ENCODE measurements at places on chromosomes 7 and 10.

DNA sequence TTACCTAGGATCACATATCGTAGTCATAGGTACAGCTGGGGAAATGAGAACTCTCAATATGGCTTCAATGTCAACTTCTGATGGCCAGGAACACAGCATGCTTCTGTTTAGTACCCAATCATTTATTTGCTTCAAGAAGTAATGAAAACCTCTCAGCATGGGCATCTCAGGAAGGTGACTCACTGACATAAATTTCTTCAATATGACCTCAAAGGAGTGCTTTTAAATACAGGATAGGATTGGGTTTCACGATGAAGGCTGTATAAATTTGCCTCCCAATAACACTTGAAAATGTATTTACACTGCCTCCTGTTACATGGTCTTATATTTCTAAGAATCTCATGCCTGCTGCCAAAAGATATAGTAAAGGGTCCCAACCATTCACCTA lies 15.1 kb downstream of the ITGA8 start:
- DNase-seq, result no peak

- DNase-seq, result no peak
Observed at GRCh38 chr10:97017474-97017903, 168.3 kb downstream of the SLIT1 start.

GRCh38 chr7:93006480-93007095 lies 111.2 kb downstream of the SAMD9 start:
- DNase-seq, result no peak

DNA sequence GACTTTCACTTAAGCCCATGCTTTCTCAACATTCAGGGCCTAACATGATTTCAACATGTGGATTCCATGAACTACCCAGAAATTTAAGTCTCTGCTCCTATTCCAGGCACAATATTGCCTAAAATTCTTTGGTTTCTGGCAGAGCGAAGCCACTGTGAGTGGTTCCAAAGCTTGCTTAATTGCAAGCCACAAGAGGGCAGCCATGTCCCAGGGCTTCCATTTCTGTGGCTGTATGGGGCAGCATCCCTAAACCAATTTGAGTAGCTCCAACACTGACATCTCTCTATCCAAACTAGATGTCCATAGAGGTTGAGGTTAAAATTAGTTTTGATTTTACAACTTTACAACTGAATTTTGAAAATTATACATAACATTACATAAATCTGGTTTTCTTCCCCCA lies 56.3 kb upstream of the MDFIC start:
- peak; percentile 43 for DNase-seq

- DNase-seq, result no peak
Observed at GRCh38 chr7:5750031-5750653, 31.3 kb downstream of the RNF216 start.

- no peak for DNase-seq
Observed at GRCh38 chr7:29547421-29547820, 16.2 kb upstream of the PRR15 start.

GRCh38 chr10:34811126-34811967 lies 3.7 kb downstream of the PARD3 start:
- DNase-seq, result no peak

GRCh38 chr7:150665089-150665748 lies 20.3 kb upstream of the GIMAP2 start:
- DNase-seq, result no peak

DNA sequence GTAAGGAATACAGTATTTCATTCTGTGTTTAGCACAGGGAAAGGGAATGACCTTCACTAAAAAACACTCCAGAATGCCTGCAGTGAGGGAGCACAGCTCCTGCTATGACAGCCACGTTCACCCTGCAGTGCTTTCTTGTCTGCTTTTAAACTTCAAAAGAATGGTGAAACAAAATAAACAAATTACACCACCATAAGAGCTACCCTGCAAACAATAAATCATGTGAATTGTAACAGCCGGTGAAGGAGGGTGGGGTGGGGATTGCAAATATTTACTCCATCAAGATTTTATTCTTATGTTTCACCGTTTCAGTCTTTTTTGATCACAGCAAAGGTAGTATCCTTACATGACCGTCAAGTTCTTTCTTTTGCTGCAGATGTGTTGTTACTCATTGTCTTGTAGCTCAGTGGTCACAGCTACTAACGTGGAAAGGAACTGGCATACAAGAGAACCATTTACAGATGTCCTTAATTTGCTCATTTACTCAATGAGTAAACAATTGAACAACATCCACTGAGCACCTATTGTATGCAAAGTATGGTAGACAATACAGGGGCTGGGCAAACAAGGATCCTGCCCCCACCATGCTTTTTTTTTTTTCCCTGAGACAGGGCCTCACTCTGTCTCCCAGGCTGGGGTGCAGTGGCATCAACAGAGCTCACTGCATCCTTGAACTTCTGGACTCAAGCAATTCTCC lies 4.1 kb upstream of the CHN2 start:
- no peak for DNase-seq

GRCh38 chr7:15305002-15305600 lies 256.7 kb downstream of the AGMO start:
- DNase-seq, result peak; percentile 16

GRCh38 chr7:122442929-122443328 lies 138.4 kb upstream of the FEZF1 start:
- DNase-seq, result no peak

DNA sequence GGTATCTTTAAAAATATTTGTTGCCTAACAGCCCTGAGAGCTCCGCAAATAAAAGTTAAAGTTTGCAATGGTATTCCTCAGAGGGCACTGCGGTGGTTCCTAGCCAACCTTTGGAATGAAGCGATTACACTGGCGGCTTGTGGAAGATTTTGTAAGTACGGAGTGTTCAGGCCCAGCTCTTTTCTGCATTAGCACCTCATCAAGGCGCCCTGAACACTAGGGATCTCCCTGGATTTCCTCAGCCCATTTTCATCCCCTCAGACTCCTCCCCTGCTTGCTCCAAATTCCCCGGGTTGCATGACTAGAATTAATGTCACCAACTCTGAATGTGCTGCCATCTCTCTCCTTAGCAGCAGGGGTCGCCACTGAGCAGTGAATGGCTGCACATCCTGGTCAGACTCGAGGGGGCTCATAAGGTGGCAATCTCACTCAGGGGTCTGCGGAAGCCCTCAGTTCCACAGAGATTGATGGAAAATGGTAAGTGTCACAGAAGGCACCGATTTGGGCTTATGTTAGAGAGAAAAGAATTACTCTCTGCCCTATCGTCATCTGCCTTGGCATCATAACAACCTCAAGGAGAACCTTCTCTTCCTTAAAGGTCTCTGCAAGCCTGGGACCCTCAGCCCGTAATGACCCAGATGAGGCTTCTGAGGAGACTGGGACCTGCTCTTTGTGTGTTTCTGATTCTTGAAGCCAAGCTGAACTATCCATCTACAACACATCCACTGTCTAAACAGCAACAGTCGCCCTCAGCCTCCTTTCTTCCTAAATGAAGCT lies 262.8 kb upstream of the AOAH start:
- peak; percentile 90 for DNase-seq

GRCh38 chr7:14137676-14138075 lies 148.2 kb upstream of the ETV1 start:
- no peak for DNase-seq

- no peak for DNase-seq
Observed at GRCh38 chr10:48291190-48291589, 15.3 kb upstream of the MAPK8 start.

Measured in inflammatory macrophage treated with lipopolysaccharide for 1 hour (primary cell).